ENCODE measurements at places on chromosomes 2 and 18.

- DNase-seq: no peak
Observed at GRCh38 chr18:23384778-23385736, 68.0 kb upstream of the RIOK3 start.

- DNase-seq: no peak
Observed at GRCh38 chr2:1717113-1717512, 27.2 kb downstream of the PXDN start.

- DNase-seq: no peak
Observed at GRCh38 chr2:129862668-129863067, 116.8 kb upstream of the RAB6C start.

- DNase-seq: no peak
Observed at GRCh38 chr18:27428120-27428519, 243.0 kb upstream of the CHST9 start.

GRCh38 chr2:65456886-65457285 is 24.5 kb upstream of the SPRED2 start:
- DNase-seq: no peak

DNA sequence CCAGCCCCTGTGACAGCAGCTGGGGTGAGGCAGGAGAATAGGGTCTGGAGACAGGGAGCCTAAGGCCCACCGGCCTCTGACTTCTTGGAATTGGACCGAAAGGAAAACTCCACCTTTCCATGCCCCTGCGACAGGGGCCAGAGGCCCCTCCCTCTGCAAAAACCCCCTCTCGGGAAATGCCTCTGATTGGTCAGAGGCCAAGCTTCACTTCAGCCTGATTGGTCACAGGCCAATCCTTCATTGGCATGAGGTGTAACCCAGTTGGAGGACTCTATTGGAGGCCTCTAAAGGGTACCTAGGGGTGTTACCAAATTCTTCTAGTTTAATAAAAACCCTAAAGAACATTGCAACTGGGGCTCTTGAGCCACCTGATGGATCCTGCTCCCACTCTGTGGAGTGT is 5.7 kb upstream of the ACKR3 start:
- no peak for DNase-seq

- no peak for DNase-seq
Observed at GRCh38 chr2:124609667-124610066, 584.6 kb downstream of the CNTNAP5 start.

- DNase-seq: no peak
Observed at GRCh38 chr2:25619185-25619584, 54.2 kb downstream of the DTNB start.

Measured in amniotic stem cell (primary cell).